ENCODE measurements at places on chromosomes 5 and 9. TPM values are rescaled to one million over a fixed set of nuclear protein-coding genes. Genes with fewer than 3 reads are reported as not detected.

Gene SPATA31A1
- total RNA-seq, result not detected

Gene CCL27
- total RNA-seq, result not detected

Gene HMMR
- total RNA-seq, result 9.5 TPM

Gene GPX8
- 18.8 TPM for total RNA-seq

Gene IFNK
- total RNA-seq, result not detected

Gene MAST4
- total RNA-seq, result 153 TPM

Gene TAF11L10
- total RNA-seq, result not detected

Gene DNM1
- total RNA-seq, result 8.2 TPM

Gene TUSC1
- total RNA-seq, result 15.7 TPM

Gene LHX3
- total RNA-seq, result not detected

Gene CEL
- 6.3 TPM for total RNA-seq

Gene CDH9
- total RNA-seq, result not detected

Gene KIAA0825
- 20.2 TPM for total RNA-seq

Gene PCDHB15
- total RNA-seq, result 3.2 TPM

Gene PCDHB12
- 2.8 TPM for total RNA-seq
